ENCODE measurements at places on chromosomes 11 and 22.

DNA sequence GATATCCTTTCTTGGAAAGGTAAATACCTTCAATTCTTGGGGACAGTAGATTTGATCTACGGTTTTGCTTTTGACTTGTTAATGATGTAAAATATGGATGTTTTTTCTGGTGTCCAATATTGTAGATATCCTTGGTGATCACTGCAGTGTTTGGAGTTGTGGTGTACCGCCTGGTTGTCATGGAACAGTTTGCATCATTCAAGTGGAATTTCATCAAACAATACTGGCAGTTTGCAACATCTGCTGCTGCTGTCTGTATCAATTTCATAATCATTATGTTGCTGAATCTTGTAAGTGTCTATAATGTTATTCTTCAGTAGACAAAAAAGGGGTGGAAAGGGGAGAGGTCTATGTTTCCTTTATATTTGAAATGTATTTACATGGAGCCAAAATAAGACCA lies 27.4 kb upstream of the MUC15 start:
- DNase-seq: no peak

DNA sequence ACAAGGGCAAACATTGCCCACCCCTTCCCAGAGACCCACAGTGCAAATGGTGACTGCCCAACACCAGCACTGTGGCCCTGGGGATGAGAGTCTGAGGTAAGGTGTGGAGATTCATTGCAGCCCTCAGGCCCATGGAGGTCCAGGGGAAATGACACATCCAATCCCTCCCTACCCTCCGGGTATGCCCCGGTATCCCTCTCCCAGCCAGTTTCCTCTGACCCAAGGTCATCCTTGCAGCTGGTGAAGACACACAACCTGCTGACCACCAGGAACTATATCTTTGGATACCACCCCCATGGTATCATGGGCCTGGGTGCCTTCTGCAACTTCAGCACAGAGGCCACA lies 18.9 kb upstream of the UVRAG start:
- no peak for DNase-seq

GRCh38 chr11:35515224-35515623 lies 10.2 kb downstream of the PAMR1 start:
- no peak for DNase-seq

- no peak for DNase-seq
These were observed 85.5 kb downstream of the NOX4 start for GRCh38 chr11:89405629-89406028.

DNA sequence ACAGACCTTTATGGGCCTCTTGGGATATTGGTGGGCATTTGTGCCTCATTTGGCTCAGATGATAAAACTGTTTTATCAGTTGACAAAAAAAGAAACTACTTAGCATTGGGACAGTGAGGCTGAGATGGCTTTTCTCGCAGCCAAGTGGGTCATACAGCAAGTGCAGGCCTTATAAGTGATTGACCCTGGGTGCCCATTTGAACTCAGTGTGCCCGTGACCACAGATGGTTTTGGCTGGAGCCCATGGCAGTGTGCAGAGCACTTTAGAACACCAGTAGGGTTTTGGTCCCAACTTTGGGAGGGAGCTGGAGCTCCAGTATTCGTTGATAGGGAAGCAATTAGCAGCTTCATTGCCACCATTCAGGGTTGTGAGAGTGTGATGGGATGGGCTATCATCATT lies 404.5 kb upstream of the LARGE1 start:
- DNase-seq: no peak

- DNase-seq: no peak
These were observed 119.7 kb upstream of the CD82 start for GRCh38 chr11:44445500-44446365.

GRCh38 chr11:35944503-35945136 lies 758 bp downstream of the LDLRAD3 start:
- DNase-seq: no peak

DNA sequence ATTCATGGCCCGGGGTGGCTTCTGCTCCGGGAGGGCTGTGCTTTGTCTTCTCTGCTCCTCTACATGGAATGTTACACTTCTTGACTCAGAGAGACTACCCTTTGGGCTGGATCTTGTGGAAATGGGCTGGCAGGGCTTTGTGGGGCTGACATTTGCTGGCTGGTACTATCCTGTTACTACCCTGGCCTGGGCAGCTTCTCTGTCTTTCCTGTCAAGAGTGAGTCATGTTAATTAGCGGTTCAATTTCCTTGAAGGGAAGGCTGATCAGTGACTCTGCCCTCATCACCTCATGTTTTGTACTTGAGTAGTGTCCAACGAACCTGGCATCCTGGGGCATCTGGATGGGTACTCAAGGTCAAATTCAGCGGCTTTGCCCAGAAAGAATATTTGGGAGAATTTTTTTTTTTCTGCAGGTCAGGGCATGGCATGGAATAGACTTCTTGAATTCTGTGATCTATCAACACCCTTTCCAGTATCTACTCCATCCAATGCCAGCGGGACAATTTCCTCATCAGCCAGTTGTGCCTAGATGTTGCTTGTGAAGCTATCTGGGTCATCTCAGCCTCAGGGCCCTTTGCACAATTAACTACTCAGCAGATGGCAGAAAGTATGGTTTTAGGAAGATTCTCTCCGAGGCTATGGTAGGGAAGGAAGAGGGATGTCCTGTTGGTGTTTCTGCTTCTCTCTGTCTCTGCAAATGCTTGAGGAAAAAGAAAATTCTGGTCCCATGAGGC lies 140.5 kb upstream of the PLET1 start:
- no peak for DNase-seq

- DNase-seq: no peak
These were observed 908 bp downstream of the NADSYN1 start for GRCh38 chr11:71453918-71454304.

- no peak for DNase-seq
These were observed 29.2 kb downstream of the MUC6 start for GRCh38 chr11:1007279-1007678.

- DNase-seq: no peak
These were observed 12.6 kb downstream of the INSC start for GRCh38 chr11:15127341-15127740.

DNA sequence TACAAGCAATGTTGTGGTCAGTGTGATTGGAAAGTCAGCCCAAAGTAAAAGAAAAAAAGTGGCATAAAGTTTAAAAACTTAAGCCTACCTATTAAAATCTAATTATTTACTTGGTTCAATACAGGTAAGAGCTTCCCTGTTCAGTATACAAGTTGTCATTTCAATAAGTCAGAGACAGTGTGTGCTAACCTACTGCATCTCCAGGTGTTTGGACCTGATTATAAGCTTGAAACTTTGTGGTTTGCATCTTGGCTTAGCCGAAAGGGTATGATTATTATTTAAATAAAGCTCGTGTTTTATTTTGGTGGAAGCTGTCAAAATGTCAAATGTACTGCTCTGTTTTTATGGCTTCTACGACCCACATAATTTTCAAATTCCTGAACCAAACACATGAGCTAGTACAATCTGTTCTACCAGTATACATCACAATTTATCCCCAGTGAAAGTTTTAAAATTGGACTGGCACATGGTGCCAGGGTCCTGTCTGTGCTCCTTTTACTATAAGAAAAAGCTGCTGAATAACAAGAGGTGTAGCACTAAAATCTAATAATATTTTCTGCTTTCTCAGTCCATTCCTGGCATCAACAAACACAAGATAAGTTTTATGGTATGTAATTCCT lies 103.9 kb upstream of the ANO3 start:
- DNase-seq: no peak

DNA sequence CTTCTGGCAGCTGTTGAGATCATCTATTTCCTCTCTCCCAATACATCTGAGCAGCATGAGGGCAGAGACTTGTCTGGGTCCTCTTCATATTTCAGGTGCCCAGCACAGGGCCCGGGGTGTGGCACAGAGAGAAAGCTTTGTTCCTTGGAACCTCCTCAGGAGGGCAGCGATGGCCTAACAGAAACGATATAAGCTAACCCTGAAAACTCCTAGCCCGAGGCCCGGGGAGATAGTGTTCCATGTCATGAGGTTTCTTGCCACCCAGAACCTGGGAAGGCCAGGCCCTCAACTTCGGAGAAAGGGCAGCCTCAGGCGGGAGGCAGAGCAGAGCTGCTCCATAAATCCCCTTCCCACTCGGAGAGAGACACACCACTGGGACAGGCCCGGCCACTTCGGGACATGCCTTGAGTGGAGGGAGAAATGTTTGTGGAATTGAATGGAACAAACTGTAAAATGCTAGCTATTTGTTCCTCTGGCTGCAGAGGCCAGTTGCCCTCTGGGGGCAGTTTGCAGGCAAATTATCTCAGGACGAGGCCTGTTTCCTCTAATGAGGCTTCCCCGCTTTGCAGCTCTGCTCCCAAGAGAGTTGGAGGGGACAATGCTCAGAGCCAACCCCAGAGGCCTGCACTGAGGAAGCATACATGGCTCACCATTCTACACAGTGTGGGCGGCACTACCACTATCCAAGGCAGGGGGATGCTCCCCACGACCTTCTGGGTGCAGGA lies 11.6 kb downstream of the ARRB1 start:
- no peak for DNase-seq

- DNase-seq: no peak
These were observed 24.1 kb upstream of the MYRF start for GRCh38 chr11:61728066-61728939.

Measured in tibial artery (tissue), 4 donors.